CD4-positive, alpha-beta memory T cell (primary cell): ENCODE measurements at places on chromosomes 12 and 14. TPM values are rescaled to one million over a fixed set of nuclear protein-coding genes. Genes with fewer than 3 reads are reported as not detected.
A peak's percentile ranks its signal among the peaks of the same experiment; 100 is the strongest.

RAPGEF3 gene
- 0.15 TPM for total RNA-seq

TCL1A gene
- total RNA-seq: not detected

KLRF1 gene
- total RNA-seq: 0.49 TPM

A2ML1 gene
- total RNA-seq: not detected

ERC1 gene
- total RNA-seq: 41.7 TPM

DNA sequence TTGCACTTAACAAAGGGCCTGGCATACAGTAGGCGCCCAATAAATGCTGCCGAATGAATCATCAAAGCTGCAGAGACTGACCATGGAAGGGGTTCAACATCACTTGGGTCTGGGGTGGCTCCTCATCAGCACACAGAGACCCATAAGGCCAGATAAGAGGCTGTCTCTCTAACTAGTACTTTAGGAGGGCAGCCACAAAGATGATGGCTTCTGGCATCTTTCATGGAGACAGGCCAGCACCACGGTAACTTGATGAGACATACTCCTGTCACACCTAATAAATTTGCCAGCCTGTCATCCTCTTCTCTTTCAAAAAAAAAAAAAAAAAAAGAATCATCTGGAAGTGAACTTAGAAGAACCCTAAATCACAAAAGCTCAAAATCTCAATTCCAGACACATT is 3.4 kb downstream of the PRIMA1 start:
- no peak overlapping the region for H3K27ac ChIP-seq
- H3K4me1 ChIP-seq: no peaks in the 10 kb centered on the region
- no peak for DNase-seq
- H3K36me3 ChIP-seq: no peaks in the 10 kb centered on the region
- no peaks in the 10 kb centered on the region for H3K27me3 ChIP-seq

- H3K36me3 ChIP-seq: no peaks in the 10 kb centered on the region
- H3K27me3 ChIP-seq: peaks cover 3% of the 10 kb centered on the region
- no peak overlapping the region for H3K4me3 ChIP-seq
- H3K4me1 ChIP-seq: no peaks in the 10 kb centered on the region
Measured at GRCh38 chr12:108240027-108240785, 98.9 kb downstream of the CMKLR1 start.

DNA sequence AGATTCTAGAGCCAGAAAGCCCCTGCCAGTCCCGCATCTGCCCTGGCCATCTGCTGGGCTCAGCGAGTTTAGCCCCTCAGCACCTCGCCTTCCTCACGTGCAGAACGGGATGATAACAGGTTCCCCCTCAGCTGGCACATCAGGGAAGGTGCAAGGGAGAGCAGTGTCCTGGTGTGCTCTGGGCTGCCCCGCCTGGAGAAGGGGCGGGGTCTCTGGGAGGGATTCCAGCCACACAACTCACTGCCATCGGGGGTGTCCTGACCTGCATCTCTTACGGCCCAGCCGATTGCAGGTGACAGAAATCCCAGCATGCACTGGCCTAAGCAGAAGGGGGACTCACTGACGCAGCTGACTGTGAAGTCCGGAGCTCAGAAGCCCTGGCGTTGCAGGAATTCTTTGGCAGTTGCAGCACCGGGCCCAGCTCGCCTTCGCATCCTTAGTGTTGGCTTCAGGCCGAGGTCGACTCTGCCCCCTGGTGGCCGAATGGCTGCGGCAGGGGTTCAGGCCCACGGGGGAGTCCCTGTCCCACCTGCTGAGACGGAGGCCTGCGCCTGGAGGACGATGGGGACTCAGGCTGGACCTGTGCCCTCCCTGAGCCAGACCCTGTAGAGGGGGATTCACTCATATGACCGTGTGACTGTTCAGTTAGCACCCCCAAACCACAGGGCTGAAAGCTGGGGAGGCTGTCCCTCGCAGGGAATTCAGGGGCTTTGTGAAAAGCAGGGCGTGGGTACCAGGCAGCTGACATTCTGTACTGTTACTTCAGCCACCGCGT is 178.6 kb downstream of the ADGRD1 start:
- DNase-seq: peak; percentile 54
- no peaks in the 10 kb centered on the region for H3K27me3 ChIP-seq
- H3K4me1 ChIP-seq: peaks cover 6% of the 10 kb centered on the region
- H3K36me3 ChIP-seq: no peaks in the 10 kb centered on the region

- no peak overlapping the region for H3K4me3 ChIP-seq
- H3K4me1 ChIP-seq: peaks cover 94% of the 10 kb centered on the region
- no peak overlapping the region for H3K27ac ChIP-seq
- no peak for DNase-seq
- no peaks in the 10 kb centered on the region for H3K27me3 ChIP-seq
- no peaks in the 10 kb centered on the region for H3K36me3 ChIP-seq
Measured at GRCh38 chr12:120238839-120239445, 26.6 kb downstream of the PXN start.

DNA sequence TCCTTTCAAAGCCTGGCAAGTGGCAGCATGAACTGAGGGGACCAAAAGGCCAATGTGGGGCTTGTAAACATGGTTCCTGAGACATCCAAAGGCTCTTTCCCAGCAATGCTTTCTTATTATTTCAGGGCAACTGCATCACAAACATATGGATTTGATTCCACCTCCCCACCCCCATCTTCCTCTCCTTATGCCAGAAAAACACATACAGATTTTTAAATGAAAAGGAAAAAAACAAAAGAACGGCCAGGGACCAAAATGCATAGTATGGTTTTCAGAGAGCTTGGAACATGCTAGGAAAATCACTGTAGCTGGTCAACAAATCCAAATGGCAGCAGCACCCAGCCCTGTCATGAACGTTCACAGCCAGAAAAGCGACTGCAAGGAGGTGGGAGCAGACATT is 167.6 kb downstream of the ANO2 start:
- no peaks in the 10 kb centered on the region for H3K4me1 ChIP-seq
- H3K4me3 ChIP-seq: no peak overlapping the region
- H3K27me3 ChIP-seq: no peaks in the 10 kb centered on the region
- DNase-seq: no peak
- no peaks in the 10 kb centered on the region for H3K36me3 ChIP-seq
- no peak overlapping the region for H3K27ac ChIP-seq

- no peaks in the 10 kb centered on the region for H3K36me3 ChIP-seq
- DNase-seq: no peak
- peaks cover 19% of the 10 kb centered on the region for H3K27me3 ChIP-seq
- H3K4me1 ChIP-seq: peaks cover 9% of the 10 kb centered on the region
- peak overlapping the region; percentile 43 for H3K4me3 ChIP-seq
Measured at GRCh38 chr12:109310247-109311125, 1.4 kb upstream of the FOXN4 start.

DNA sequence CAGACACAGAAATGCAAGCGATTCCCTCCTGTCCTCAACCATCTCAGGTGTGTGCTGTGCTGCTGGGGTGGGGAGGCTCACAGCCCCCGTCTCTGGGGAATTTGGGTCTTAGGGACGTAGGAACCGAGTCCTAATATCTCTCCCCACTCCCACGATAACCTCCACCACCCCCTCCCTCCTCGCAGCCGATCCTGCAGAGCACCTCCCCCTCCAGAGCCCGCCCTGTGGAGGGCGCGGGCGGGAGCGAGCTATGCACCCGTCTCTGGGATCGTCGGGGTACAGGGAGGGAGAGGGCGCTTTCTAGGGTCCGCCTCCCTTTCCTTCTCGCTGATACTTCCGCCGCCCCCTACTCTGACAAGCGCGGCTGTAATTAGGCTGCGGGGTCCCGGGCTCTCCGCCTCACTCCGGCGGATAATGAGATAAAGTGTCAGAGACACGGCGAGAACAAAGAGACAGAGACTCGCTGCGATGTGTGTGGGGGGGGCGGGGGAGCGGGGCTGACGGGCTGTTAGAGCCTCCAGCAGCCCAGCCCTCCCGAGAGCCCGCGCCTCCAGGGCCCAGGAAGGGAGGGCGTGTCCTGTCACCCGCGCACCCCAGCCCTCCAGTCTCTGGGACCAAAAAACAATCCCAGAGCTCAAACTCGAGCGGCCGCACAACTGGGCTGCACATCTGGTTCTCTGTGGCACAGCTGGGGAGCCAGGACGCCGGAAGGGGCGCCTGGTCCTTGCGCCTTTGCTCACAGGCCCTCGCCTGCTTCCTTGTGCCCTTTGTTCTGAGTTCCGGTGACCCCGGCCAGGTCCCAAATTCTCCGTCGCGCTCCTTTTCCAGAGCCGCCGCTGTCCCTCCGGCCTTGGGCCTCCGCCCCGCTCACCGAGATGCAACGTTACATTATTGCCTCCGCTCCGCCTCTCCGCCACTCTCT is 8.7 kb downstream of the SHMT2 start:
- DNase-seq: no peak
- peak overlapping the region; percentile 52 for H3K4me3 ChIP-seq
- H3K36me3 ChIP-seq: peaks cover 11% of the 10 kb centered on the region
- H3K27ac ChIP-seq: no peak overlapping the region

DNA sequence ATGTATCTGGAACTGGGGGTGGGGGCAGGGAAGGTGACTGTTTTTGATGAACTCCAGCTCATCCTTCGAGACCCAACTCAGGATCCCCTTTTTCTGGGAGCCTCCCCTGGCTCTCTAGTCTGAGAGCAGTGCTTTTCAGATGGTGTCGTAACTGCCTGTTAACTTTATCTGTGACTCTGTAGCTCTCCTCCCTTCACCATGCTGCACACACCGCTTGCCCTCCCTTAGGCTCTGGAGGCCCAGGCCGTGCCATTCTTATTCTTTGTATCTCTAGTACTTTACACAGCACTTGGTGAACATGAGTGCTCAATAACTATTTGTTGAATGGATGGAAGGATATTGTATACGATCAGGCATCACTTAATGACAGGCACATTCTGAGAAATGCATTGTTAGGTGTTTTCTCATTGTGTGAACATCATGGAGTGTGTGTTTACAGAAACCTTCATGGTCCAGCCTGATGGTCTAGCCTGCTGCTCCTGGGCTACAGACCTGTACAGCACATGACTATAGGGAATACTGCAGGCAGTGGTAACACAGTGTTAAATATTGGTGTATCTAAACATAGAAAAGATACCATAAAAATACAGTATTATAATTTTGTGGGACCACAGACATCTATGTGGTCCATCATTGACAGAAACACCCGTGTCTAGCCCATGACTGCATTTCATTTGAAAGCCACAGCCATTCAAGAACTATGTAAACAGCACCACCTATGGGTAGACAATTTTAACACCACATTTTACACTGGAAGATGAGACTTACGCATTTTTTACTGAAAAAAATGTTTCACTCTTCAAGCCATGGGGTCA is 91.8 kb downstream of the EML1 start:
- H3K36me3 ChIP-seq: no peaks in the 10 kb centered on the region
- H3K27me3 ChIP-seq: peaks cover 4% of the 10 kb centered on the region
- DNase-seq: peak; percentile 41
- H3K4me1 ChIP-seq: no peaks in the 10 kb centered on the region

GRCh38 chr14:21070610-21071224 is 613 bp downstream of the ARHGEF40 start:
- H3K4me1 ChIP-seq: peaks cover 35% of the 10 kb centered on the region
- H3K36me3 ChIP-seq: no peaks in the 10 kb centered on the region
- peaks cover 52% of the 10 kb centered on the region for H3K27me3 ChIP-seq
- H3K4me3 ChIP-seq: peak overlapping the region; percentile 23
- peak; percentile 33 for DNase-seq

DNA sequence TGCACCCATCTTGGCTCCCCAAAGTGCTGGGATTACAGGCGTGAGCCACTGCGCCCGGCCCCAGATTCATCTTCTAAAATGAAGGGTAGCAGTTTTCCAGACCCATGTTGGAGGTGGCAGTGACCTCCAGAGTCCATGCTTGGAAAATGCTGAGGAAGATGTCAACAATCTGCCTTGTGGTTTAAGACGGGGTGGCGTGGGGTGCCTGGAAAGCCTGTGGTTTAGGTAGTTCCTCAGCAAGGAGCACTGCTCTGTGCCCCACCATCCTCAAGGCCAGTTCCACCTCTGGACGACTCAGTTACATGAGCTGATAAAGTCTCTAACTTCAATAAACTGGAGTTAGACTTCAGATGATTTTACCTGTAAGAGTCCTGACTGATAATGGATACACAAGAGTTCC is 48.6 kb downstream of the DRAM1 start:
- no peak for DNase-seq
- H3K27me3 ChIP-seq: no peaks in the 10 kb centered on the region
- no peak overlapping the region for H3K27ac ChIP-seq
- no peaks in the 10 kb centered on the region for H3K4me1 ChIP-seq
- H3K4me3 ChIP-seq: no peak overlapping the region
- H3K36me3 ChIP-seq: no peaks in the 10 kb centered on the region

DNA sequence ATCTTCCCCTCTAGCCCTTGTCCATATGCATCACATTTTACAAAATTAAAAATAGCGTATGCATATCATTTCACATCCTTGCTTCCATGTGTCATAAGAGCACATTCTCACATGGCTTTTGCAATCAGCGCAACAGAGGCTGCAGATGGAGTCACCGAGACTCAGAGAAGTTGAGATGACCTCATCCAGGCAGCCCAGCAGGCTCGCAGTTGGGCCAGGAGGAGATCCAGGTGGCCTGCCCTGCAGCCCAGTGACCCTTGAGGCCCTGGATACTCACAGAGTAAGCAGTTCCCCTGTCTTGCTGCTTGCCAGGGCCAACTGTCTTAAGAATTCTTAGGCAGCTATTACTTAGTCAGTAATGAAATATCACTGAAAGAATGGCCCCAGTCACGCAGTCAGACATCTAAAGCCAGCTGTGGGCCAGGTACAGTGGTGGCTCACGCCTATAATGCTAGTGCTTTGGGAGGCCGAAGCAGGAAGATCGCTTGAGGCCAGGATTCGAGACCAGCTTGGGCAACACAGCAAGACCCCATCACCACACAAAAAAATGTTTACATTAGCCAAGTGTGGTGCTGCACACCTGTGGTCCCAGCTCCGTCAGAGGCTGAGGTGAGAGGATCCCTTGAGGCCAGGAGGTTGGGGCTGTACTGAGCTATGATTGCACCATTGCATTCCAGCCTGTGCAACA is 9.1 kb downstream of the CAMKK2 start:
- H3K27me3 ChIP-seq: no peaks in the 10 kb centered on the region
- no peak overlapping the region for H3K27ac ChIP-seq
- no peaks in the 10 kb centered on the region for H3K36me3 ChIP-seq
- H3K4me3 ChIP-seq: no peak overlapping the region

GRCh38 chr14:91375720-91376452 is 41.7 kb downstream of the CCDC88C start:
- no peaks in the 10 kb centered on the region for H3K27me3 ChIP-seq
- DNase-seq: no peak
- H3K36me3 ChIP-seq: peaks cover 19% of the 10 kb centered on the region
- peak overlapping the region; percentile 79 for H3K27ac ChIP-seq
- no peak overlapping the region for H3K4me3 ChIP-seq

- no peaks in the 10 kb centered on the region for H3K27me3 ChIP-seq
- peaks cover 33% of the 10 kb centered on the region for H3K4me1 ChIP-seq
- H3K36me3 ChIP-seq: no peaks in the 10 kb centered on the region
- no peak overlapping the region for H3K4me3 ChIP-seq
- no peak overlapping the region for H3K27ac ChIP-seq
Measured at GRCh38 chr12:91774434-91774921, 371.2 kb downstream of the BTG1 start.

GRCh38 chr14:71441126-71441525 is 491.1 kb upstream of the RGS6 start:
- no peak for DNase-seq
- no peak overlapping the region for H3K4me3 ChIP-seq
- peaks cover 9% of the 10 kb centered on the region for H3K4me1 ChIP-seq
- H3K27me3 ChIP-seq: no peaks in the 10 kb centered on the region
- no peak overlapping the region for H3K27ac ChIP-seq
- H3K36me3 ChIP-seq: no peaks in the 10 kb centered on the region
